Sciatic nerve (tissue), 2 donors: ENCODE measurements at places on chromosomes 11 and 22.

DNA sequence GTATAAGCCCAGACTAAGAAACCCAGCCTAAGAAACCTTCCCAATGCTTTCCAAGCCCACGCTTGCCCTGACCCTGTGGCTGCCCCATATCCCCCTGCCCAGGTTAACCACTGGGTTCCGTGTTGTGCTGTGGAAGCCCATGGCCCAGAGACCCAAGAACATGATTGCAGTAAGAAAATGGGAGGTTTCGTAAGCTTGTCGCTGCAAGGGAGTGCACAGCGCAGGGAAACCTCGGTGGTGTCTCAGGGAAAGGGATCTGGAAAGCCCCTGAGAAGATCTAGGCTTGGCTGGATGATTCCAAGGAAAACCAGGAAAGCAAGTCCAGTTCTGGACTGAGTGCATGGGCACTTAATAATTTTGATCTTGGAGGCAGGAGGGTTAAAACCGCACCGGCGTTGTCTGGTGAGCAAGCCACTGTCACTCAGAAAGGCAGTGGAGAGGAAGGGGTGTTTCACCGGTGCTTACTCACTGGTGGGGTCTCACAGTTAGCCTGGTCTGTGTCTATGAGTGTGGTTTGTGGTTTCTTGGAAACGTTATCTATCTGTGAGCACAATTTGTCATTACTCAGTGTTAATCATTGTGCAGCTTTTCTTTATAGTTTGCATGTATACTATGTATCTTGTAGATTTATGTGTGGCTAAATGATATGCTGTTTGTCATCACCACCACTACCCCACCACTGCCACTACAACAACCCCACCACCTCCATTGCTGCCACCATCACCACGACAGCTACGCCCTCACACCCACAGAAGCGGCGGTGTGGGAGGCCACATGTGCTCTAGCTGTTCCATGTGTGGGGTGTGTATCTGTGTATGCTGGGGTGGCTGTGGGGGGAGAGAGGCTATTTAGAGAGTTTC, 53.3 kb upstream of the PRDM11 start:
- DNase-seq = no peak

DNA sequence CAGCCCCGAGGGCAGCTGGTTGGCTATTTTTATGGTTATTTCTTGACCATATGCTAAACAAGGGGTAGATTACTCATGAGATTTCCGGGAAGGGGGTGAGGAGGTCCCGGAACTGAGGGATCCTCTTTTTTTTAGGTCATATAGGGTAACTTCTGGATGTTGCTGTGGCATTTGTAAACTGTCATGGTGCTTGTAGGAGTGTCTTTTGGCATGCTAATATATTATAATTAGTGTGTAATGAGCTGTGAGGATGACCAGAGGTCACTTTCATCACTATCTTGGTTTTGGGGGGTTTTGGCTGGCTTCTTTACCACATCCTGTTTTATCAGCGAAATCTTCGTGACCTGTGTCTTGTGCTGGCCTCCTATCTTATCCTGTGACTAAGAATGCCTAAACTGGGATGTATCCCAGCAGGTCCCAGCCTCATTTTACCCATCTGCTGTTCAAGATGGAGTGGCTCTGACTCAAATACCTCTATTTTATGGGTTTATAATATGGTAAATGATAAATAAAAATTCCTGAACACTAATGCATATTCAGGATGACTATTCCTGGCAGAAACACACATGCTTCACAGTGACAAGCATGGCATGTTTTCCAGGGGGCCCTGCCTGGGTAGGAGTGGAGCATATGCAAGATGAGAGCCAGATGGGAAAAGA, 11.2 kb downstream of the KREMEN1 start:
- DNase-seq = no peak

- DNase-seq = no peak
Measured at GRCh38 chr11:67436459-67437081, 912 bp downstream of the PTPRCAP start.

DNA sequence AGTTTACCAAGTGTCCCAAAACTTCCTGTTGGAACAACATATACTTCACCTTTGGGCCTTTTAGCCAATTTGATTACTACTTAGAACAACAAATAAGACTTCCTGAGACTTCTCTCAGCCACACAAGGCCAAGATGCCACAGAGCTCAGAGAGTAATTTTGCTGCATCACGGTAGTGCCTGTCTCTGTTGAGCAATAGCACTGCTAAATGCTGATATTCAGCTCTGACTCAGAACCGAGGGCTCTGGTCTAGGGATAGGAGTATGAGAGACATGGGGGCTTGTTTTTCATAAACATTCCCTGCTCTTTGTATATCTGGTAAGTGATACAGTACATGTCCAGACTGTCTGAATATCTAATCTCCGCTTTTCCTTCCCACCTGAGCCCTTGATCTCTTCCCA, 260.4 kb upstream of the ARHGAP20 start:
- no peak for DNase-seq

DNA sequence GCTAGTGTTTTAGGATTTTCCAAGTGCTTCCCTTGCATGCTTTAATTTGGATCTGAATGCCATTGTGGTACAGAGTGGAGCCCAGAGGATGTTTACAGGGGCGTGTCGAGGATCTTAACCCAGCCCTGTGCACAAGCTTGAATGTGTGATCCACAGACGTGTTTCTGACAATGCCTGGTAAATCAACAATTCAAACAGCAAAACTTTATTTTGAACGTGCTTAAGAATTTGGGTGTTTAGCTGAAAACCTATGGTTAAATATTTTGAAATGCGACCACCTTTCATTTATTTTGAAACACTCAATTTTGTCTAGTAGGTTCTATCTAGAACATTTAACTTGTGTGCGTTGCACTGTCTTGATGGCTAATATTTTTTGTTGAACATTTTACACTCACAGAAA, 1.8 kb downstream of the TUBA8 start:
- DNase-seq = no peak

DNA sequence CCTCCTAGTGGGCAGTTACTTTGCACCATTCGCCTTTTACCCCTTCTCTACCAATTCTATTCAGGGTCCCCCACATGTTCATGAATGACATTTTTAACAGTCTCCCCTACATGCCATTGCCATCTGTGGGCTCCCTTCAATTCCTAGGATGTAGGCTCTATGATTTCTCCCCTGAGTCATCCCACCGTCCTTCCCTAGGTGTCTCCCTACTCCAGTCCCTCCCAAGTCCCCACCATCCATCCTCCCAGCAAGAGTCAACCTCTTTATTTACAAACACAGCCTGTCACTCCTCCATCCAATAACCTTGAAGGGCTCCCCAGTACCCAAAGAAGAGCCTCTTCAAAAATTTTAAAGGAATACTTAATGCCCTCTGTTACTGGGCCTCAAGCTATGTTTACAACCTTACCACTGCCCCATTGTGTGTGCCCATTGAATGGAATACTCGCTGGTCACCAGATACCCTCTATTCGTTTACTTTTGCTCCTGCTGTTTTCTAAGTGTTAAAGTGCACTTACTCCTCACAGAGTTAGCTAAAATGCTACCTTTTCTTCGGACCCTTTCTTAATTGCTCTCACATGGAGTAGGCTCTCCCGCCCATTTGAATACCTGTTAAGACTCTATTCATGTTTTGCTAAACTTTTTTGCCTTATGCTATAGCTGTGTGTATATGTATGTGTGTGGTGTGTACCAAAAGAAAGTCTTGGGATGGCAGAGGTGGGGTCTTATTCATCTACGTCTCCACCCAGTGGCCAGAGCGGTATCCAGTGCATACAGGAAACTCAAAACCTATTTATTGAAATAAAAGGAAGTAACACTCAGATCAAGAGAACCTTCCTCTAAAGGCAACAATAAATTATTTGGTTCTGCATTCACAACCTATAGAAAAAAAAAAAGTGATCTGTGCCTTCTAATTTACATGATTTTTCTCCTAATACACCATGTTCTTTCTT, 235.8 kb upstream of the CCDC90B start:
- DNase-seq = no peak

- no peak for DNase-seq
Measured at GRCh38 chr11:109933126-109933525, 160.1 kb upstream of the ZC3H12C start.

DNA sequence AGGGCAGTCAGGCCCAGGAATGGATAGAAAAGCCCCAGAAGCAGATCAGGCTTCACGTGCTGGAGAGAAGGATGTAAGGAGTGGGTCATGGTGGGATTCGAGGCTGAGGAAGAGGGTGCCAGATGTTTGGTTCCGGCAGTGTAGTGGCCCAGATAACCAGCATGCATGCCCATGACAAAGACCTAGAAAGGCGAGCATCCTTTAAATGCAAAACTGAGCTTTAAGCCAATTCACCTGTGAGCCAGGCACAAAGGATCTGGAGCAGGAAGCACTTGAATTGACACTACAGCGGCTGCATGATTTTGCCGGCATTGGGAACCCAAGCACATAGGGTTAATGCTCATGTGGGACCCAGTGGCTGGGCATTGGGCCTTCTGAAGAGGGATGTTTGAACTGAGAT, 185.5 kb downstream of the TRIM29 start:
- DNase-seq = no peak
